ENCODE measurements at places on chromosomes 11 and 22.

DNA sequence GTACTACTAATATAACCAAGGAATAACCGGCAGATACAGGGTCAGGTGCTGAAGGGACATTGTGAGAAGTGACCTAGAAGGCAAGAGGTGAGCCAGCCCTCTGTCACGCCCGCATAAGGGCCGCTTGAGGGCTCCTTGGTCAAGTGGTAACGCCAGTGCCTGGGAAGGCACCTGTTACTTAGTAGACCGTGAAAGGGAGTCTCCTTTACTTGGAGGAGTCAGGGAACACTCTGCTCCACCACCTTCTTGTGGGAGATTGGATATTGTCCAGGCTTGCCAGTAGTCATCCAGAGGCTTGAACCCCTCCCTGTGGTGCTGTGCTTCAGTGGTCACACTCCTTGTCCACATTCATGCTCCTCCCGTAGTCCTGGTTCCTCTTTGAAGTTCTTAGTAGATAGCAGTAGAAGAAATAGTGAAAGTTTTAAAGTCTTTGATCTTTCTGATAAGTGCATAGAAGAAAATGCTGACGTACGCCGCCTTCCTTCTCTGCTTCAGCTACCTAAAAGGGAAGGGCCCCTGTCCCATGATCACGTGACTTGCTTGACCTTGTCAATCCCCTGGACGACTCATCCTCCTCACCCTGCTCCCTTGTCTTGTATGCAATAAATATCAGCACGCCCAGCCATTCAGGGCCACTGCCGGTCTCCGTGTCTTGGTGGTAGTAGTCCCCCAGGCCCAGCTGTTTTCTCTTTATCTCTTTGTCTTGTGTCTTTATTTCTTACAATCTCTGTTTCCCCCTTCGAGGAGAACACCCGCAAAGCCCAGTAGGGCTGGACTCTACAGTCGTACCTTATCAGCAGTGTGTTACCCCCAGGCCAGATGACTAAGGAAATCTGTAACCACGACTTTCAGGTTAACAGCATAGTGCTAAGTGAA, 6.1 kb downstream of the NUP50 start:
- DNase-seq, result no peak

GRCh38 chr22:39332441-39333064, 13.1 kb upstream of the RPL3 start:
- DNase-seq, result no peak

DNA sequence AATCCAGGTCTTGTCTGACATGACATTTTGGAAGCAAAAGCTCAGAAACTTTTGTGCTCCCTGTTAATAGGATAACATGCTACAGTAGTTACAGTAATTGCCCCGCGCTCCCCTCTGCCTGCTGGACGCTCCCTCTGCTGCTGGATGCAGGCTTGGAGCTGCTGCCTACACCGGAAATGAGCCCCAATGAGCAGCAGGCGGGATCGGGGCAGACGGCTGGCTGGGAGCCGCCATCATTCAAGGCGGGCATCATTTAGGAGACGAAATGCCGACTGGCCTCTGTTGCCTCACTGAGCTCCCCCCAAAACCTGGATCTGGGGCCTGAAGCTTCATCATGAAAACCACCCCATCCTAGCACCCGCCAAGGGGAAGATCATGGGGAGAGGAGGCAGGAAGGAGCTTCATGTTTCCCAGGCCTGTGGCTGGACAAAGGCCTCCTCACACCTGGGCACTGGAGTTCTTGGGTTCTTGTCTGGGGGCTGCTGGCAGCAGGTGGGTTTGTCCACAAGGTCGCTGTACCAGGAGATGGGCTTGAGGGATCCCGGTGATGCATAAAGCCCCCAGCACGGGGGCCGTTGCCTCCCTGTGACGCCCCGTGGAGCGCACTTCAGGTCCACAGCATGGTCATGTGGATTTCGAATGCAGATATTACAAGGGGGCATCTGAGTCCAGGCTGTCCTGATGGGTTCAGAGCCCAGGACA, 664.3 kb downstream of the BRD1 start:
- no peak for DNase-seq

GRCh38 chr11:116986521-116987105, 111.6 kb downstream of the SIK3 start:
- no peak for DNase-seq

GRCh38 chr11:36478700-36479329, 31.3 kb downstream of the TRAF6 start:
- DNase-seq, result no peak

GRCh38 chr11:129695571-129696308, 119.9 kb upstream of the TMEM45B start:
- DNase-seq, result peak; percentile 17

- DNase-seq, result no peak
These were observed 31.7 kb downstream of the FAM181B start for GRCh38 chr11:82701847-82702520.

- DNase-seq, result no peak
These were observed 305.0 kb downstream of the BUD13 start for GRCh38 chr11:116467823-116468222.

DNA sequence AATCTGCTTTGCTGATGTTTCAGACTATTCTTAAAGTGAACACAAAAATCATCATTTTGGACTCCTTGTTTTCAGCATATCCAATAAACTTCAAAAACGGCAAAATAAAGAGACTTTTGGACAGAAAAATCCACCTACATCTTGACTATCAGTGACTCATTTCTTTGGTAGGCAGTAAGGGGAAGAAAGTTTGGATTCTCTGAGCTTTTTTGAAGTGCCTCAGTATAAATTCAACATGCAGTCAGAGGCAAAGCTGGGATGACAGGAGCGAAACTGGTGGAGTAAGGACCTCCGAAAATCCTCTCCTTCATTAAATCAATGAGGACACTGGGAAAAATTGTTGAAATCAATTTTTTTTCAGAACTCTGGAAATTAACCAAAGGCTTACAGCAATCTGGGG, 29.7 kb downstream of the EFCAB6 start:
- DNase-seq, result no peak

GRCh38 chr22:22710719-22711531, 66.5 kb downstream of the GGTLC2 start:
- DNase-seq, result peak; percentile 59

- no peak for DNase-seq
These were observed 36.0 kb downstream of the DEPDC5 start for GRCh38 chr22:31789803-31790202.

DNA sequence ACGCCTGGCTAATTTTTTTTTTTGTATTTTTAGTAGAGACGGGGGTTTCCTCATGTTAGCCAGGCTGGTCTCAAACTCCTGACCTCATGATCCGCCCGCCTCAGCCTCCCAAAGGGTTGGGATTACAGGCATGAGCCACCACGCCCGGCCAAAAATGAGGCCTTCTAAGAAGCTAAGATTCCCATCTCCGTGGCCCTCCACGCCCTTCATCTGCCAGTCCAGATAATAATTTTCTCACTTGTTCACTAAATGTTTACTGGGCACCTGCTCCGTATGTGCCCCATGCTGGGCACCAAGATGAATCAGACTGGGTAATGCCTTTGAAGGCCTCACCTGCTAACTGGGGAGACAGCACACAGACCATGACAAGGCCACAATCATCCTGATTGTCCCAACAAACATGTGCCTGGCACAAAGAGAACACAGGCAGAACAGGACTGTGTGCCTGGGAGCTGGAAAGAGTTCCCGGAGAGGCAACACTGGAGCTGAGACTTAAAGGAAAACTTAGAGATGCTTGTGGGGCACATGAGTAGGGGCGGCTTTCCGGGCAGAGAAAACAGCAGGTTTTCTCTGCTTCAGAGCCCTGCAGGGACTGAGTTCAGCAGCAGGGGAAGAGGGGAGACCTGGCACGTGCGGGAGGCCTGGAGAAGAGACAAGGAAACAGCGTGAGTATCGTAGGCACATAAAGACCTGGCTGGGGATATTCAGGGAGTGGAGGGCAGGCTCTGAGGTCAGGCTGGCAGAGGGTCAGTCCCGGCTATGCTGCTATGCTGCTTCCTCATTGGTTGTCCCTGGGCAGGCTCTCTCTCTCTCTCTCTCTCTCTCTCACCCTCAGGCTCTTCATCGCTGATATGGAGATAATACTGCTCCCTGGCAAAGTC, 2.4 kb downstream of the KIAA0930 start:
- no peak for DNase-seq

DNA sequence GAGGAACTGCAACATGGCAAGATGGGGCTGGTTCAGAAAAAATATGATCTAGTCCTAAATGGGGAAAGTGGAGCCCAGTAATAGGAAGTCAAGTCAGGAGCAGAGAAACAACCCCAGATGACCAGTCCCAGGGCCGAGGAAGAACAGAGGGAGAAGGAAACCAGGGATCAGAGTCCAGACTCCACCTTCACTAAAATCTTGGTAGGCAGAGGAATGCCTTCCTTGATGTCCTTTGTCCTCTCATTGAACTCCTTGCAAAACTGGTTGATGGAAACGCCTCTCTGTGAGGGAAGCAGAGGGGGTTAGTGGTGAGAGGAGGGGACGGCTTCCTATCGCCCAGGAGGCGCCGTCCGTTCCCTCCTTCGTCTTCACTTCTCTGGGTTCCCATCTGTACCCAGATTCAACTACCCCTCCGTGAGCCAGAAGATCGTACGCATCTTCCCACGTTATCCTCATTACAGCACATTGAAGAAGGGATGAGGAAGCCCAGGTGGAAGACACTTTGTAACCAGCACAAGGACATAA, 607 bp downstream of the MRPL11 start:
- DNase-seq, result no peak

- DNase-seq, result no peak
These were observed 223 bp downstream of the WT1 start for GRCh38 chr11:32435152-32435480.

DNA sequence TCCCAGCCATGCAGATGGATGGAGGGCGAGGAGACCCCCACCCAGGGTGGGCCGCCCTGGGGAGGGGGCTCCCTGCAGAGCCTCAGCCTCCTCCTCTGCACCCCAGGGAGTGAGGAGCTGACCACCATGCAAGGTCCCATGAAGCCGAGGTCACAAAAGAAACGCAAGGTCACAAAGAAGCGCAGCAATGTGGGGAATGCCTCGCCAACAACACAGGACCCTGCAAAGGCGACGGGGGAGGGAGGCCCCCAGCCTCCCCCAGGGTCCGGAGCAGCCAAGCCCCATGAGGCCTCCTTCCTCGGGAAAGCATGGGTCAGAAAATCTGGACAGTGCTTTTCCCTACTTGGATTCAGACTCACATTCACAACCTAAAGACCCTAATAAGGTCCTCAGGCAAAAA, 191.5 kb downstream of the BRD1 start:
- DNase-seq, result no peak

DNA sequence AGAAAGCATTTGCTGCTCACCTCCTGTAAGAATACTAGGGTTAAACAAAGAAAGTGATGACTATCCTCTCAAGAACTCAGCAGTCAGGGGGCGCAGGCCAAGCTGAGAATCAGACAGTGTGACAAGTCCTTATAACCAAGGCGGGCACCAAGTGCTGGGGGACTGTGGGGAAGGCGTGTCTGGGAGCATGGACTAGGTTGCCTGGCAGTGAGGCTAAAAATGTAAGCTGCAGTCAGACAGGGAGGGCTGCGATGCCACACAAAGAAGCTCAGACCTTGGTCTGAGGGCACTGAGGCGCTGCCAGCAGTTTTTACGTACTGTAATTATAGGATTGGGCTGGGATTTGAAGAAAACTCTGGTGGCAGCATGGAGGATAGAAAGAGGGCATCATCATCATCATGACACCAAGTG, 73.7 kb downstream of the FLI1 start:
- no peak for DNase-seq

- DNase-seq, result no peak
These were observed 1.5 kb downstream of the ADORA2A start for GRCh38 chr22:24428751-24429410.

DNA sequence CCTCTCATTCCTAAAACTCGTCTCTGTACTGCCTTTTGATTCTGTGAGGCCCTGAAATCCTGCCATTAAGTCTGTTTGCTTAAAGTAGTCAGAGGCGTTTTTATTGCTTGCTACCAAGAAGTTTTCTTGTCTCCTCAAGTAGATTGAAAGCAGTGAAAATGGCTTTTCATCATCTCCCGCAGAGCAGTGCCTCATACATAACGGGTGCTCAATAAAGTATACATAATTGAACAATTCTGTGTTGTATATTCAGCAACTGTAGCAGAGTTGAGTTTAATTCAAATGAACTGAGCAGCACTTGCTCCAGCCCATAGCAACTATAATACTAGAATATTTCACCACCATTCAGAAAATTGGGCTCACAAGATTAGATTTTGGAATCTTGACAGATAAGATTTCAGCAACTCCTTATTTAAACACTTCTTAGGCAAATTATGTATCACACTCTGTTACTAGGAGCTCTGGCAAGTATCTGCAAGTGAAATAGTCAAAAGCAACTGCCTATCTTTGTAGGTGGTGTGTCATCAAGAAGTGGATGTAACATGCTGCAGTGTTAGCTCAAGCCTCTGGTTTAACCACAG, 20.0 kb downstream of the FIBIN start:
- no peak for DNase-seq

DNA sequence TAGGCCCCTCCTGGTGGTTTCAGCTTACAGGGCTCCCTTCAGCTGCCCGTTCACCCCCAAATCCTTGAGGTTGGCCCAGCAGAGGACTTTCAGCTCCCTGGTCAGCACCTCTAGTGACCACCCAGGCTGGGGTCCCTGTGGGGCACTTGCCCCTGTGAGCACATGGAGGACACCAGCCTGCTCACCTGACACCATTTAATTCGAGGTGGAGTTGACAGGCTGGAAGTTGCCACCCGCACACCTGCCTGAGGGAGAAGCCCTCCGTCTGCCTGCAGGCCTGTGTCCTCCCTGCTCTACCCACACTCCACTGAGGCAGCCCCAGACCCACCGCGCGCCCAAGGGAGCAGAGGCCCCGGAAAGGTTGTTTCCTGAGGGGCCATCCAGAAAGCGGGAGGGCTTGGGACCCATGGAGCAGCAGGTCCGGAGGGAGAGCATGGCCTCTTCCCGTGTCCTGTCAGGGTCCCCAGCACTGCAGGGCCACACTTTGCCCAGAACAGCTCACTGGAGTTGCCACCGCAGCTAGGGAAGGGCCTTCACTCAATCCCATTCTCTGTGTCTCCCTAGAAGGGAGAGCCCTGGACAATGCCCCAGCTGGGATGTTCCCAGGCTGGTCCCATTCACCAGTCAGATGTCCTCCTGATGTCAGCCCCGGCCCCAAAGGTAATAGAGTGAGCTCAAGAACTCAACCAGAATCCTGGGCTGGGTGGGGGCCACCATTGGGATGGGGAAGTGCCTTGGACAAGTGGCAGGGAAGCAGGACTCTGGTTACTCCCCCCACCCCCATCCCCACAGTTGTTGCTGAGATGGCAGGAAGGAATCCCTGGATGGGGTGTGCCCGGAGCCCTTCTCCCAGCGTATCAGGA, 82.4 kb downstream of the MED15 start:
- no peak for DNase-seq

DNA sequence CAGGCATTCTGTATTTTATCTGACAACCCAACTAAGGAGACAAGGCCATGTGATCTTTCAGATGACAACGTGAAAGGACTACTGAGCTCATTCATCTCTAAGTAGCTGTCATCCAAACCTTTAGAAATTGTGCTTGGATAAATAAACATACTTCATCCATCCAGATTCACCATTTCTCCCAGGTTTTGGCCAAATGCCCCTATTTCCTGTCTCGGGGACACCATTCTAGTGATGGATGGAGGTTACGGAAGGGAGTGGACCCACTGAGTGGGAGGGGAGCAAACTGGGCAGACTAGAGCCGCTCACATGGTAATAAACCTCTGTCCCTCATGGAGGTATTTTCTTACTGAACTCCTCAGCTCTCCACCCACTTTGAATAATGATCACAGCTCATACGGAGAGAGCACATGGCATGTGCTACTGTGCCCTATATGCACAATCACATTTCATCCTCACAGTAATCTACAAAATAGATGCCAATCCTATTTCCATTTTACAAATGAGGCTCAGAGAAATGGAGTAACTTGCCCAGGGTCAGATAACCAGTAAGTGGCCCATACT, 114.4 kb downstream of the SLC1A2 start:
- no peak for DNase-seq

Measured in stimulated activated CD8-positive, alpha-beta memory T cell treated with anti-CD3 and anti-CD28 coated beads, Interleukin-7, amount 100 ng/mL, for 4 hours (primary cell).